ENCODE measurements at places on chromosomes 7 and 10. TPM values are rescaled to one million over a fixed set of nuclear protein-coding genes. Genes with fewer than 3 reads are reported as not detected.

The ZP3 gene
- 0.64 TPM for total RNA-seq

DNA sequence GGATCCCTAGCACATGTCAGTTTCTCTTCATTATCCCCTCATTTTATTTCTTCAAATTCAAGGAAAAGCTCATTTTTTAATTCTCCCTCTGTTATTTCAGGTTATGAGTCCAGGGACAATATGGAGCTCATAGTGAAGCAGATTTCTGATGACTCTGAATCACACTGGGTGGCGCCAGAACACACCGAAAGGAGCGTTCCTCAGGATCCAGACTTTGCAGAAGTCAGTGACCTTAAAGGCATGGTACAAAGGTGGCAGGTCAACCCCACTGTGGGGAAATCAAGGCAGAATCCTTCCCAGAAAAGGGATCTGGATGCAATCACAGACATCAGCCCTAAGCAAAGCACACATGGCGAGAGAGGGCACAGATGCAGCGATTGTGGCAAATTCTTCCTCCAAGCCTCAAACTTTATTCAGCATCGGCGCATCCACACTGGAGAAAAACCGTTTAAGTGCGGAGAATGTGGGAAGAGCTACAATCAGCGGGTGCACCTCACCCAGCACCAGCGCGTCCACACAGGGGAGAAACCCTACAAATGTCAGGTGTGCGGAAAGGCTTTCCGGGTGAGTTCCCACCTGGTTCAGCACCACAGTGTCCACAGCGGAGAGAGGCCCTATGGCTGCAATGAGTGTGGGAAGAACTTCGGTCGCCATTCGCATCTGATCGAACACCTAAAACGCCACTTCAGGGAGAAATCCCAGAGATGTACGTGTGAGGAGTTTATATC, 21.4 kb downstream of the ZKSCAN5 start:
- DNase-seq = no peak

GRCh38 chr10:112722758-112723157, 227.3 kb upstream of the TCF7L2 start:
- DNase-seq = no peak

DNA sequence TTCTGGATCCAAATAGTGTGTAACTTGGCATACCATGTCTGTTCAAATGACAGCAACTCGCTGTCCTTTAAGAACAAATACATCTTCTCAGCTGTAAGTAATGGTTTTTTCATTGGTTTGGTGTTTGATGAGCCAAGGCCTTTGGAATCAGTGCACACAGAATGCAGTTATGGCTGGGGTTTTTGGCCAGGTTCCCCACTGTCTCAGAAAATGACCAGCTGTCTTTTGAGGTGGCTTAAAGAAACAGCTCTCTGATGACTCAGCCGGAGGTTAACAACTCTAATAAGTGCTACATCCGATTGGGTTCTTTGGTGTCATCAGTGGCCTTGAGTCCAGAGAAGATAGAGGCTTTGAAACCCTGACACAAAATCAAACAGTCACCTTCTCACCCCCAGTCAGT, 688.4 kb downstream of the REEP3 start:
- DNase-seq = no peak

DNA sequence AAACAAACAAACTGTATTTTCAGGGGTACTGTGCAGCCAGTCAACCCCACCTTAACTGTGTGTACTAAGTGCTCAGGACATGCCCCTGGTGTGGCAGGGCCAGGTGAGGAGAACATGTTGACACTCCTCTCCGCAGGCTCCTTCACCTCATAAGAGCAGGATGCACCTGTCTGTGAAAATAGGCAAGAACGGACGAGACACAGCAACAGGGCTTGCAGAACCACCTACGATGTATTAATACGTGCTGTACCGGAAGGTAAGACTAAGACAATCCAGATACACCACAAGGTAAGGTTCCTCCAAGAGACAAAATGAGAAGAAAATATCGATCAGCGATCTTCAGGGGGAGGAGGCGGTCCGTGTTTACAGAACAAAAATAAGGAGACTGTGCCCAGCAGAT, 65.8 kb upstream of the CAMK2B start:
- no peak for DNase-seq

DNA sequence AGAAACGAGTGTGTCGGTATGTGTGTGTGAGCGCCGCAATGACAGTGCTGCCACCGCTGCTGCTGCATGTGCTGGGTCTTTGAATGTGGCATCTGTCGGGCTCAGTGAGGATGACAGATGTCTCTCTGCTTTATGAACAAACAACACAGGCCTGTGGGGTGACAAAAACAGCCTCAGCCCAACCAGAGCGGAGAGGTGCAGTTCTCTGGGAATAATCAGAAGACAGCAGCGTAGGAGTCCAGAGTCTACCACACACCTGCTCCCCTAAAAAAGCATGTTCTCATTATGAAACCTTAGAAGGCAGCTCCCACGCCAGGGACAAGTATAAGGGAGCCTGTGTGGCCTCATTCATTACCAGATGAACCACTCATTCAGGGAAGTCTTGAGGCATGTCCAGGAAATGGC, 278.3 kb downstream of the KCNMA1 start:
- DNase-seq = no peak

- no peak for DNase-seq
These were observed 947.0 kb downstream of the REEP3 start for GRCh38 chr10:64468219-64468618.

GRCh38 chr7:22853674-22854157, 31.1 kb upstream of the TOMM7 start:
- DNase-seq = peak; percentile 84

- no peak for DNase-seq
These were observed 39.9 kb downstream of the APBB1IP start for GRCh38 chr10:26478061-26478460.
